ENCODE measurements at places on chromosomes 4 and X. TPM values are rescaled to one million over a fixed set of nuclear protein-coding genes. Genes with fewer than 3 reads are reported as not detected.

The TMEM31 gene
- not detected for total RNA-seq

The FAM47E gene
- total RNA-seq = 0.27 TPM

The ZFYVE28 gene
- 2.6 TPM for total RNA-seq

The IL1RAPL2 gene
- not detected for total RNA-seq

The PASD1 gene
- total RNA-seq = not detected

The RBM46 gene
- total RNA-seq = not detected

The HHIP gene
- 0.60 TPM for total RNA-seq
